ENCODE measurements at places on chromosomes 7 and 10.

DNA sequence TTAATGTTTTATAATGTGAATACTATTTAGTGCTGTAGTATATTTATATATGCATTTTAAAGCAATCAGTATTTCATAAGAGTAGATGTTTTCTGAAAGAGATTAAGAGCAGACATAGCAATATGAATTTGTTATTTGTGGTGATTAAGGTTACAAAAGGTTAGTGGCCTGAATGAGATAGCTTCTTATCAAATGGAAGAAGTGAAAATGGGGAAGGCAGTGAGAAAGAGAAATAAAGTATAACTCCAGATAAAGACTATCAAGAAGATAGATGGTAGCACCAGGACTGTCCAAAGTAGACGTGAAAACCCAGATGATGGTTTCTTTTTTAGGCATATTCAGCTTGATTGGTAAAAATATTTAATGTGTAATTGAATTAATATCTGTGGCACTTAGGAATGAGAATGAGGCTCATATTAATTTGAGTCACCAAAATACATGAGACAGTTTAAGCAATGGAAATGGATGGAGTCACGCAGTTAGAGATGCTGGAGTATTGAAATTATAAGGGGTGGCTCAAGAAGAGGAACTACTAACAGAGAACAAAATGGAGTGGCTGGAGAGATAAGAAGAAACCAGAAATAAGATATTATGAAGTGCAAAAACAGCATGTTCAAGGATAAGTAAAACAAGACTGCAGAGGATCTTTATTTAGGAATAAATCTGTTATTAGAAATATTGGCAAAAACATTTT, 288.0 kb upstream of the SEMA3C start:
- DNase-seq, result no peak

DNA sequence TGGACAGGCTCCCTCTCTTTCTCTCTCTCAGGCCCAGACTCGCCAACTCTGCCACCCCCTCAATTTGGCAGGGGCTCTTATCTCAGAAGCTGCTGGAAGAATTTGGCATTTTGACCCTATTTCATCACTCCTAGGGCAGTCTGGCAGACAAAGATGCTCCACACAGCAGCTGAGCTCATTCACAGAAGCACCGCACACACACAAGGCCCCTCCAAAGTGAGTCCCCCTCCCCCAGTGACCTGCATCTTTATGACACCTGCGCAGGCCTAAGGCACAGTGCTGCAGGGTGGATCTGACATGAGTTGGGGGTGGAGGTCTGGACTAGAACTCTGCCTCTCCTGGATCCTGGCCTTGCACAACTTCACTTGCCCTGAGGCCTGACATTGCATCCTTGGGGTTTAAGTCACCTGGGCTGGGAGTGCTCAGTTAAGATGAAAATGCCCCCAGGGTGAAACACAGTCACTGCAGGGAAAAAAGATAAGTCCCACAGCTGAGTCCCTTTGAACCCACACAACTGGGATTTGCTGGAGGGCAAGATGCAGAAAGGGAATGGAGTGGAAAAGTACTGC, 41.1 kb upstream of the DUSP5 start:
- DNase-seq, result no peak

DNA sequence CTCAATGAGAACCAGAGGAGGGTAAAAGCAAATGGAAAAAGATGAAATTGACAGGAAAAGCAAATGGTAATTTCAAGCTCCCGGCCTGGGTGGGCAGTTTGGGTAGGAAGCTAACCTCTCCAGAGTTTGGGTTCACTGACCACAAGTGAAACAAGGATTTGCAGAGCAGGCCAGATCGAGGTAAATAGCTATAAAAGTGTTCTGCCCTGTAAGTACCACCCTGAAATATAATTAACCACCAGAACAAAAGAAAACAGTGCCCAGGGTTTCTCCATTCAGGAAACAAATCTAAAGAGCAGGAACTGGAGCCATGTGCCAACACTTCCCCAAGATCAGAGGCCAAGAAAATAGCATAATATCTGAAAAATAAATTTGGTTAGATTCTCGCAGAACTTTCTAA, 276.7 kb upstream of the MEOX2 start:
- no peak for DNase-seq

GRCh38 chr10:1188558-1189135, 132.5 kb downstream of the WDR37 start:
- DNase-seq, result no peak

DNA sequence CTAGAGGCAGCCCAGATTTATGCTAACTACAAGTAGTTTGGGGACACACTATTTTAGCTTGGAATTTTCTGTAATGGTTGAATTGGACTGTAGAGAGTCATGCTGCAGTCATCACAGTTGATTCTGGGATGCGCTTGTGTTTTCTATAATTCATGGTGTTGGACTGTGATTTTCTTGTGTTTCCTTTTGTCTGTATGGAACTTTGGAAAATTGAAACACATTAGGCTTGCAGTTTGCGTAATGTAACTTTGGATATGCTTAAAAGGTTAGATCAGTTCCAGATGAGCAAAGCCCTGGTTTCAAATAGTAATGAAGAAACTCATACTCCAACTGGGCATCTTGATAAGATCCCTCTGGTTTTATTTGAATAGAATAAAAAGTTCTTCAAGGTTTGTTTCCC, 502.2 kb downstream of the ARL4A start:
- no peak for DNase-seq

- DNase-seq, result no peak
Measured at GRCh38 chr10:24707445-24707844, 16.2 kb downstream of the ARHGAP21 start.

- DNase-seq, result no peak
Measured at GRCh38 chr7:154304740-154305700, 252.8 kb downstream of the DPP6 start.

DNA sequence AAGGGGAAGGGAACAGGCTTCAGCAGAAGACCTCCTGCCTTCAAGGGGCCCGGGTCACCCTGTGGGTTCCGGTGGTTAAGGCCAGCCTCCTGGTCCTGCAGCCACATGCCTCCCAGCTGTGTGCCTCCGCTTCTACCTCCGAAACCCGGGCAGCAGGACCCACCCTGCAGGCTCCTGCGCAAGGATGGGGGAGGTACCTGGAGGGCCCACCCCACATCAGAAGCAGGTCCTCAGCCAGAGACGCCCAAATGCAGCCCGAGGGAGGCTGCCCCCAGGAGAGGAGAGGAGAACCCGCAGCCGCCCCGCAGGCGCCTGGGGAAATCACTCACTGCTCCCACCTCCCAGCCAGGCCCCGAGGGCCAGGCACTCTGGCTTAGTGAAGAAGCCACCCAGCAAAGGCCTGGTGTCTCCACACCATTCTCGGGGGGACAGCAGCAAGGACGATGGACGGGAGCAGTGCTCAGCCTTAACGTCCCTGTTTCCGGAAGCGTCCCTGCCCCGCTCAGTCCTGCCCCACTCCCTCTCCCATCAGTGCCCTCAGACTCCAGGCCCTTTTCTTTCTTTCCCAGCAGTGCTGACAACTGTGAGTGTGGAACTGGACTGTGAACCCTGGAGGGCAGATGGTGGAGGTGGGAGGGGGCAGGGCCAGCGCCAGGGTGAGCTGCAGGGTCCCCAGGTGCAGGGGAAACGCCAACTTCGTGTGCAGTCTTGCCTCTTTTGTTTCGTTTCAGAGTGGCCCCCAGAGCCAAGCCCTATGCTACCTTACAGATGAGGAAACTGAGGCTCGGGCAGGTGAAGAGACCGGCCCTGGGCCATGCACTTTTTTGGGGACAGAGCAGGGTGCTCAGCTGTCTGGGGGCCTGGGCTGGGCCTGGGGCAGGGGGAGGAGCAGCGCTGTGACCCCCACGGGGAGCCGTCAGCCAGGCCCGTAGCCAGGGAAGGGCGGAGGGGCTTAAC, 138.0 kb downstream of the FAM53B start:
- DNase-seq, result no peak

- no peak for DNase-seq
Measured at GRCh38 chr10:72426986-72427385, 72.3 kb upstream of the DNAJB12 start.

- DNase-seq, result no peak
Measured at GRCh38 chr10:121403527-121403926, 194.7 kb downstream of the FGFR2 start.

DNA sequence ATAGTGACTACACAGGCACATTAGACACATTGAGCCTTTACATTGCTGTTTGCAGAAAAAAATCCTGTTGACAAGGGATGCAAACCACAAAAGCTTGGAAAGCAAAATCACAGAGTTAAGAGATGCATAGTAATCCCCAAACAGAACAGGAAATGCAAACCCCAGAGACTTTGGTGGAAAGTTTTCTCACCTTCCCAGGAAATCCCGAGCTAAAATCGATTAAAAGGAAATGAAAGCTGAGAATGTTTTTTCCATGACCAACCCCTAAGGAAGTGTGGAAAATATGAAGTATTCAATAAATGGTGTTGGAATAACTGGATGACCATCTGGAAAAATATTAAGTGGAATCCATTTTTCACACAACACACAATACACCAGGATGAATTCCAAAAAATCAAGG, 598.7 kb downstream of the GRID1 start:
- DNase-seq, result no peak

- no peak for DNase-seq
Measured at GRCh38 chr10:29119374-29119773, 169.5 kb upstream of the LYZL1 start.

- no peak for DNase-seq
Measured at GRCh38 chr10:114403541-114404161, 651 bp downstream of the AFAP1L2 start.

- DNase-seq, result no peak
Measured at GRCh38 chr10:31700181-31700611, 228.4 kb downstream of the ARHGAP12 start.

GRCh38 chr10:62618576-62619412, 185.7 kb upstream of the ADO start:
- DNase-seq, result no peak

DNA sequence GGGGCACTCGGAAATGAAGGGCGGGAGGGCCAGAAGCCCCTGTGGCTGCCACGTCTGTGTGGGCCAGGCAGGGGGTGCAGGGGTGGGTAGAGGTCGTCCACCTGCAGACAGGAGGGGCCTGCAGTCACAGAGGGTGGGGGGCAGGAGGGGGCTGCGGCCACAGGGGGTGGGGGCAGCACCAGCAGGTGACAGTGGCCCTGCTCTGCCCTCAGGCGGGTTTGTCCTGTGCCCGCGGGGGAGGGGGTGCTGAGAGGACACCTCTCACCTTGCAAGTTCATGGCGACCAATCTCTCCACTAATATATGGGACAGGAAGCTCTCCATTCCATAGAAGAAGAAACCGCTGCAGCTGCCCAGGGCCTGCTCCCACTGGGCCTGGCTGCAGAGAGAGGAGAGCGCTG, 26.6 kb upstream of the NKX6-2 start:
- no peak for DNase-seq

All from activated CD4-positive, alpha-beta T cell treated with anti-CD3 and anti-CD28 coated beads, Interleukin-2, amount 10 ng/mL, durations not matched to agents 7 days and 5 days (primary cell).